ENCODE measurements at places on chromosomes 6 and 20. TPM values are rescaled to one million over a fixed set of nuclear protein-coding genes. Genes with fewer than 3 reads are reported as not detected.

FABP7 gene
- total RNA-seq = not detected

TMEM14A gene
- 19.2 TPM for total RNA-seq

BMP5 gene
- not detected for total RNA-seq

SMPDL3A gene
- total RNA-seq = 5.3 TPM

TUBB2B gene
- total RNA-seq = 3.4 TPM

RIPPLY2 gene
- total RNA-seq = 0.19 TPM

ELOVL4 gene
- 0.63 TPM for total RNA-seq

CYP24A1 gene
- total RNA-seq = not detected

UST gene
- 0.16 TPM for total RNA-seq

KHDC1L gene
- total RNA-seq = not detected

EMILIN3 gene
- total RNA-seq = 0.06 TPM

GID8 gene
- 29.8 TPM for total RNA-seq

GTSF1L gene
- total RNA-seq = not detected

NXT1 gene
- total RNA-seq = 22.5 TPM

MEI4 gene
- total RNA-seq = under 0.01 TPM

ACAT2 gene
- 58.8 TPM for total RNA-seq

RGS17 gene
- total RNA-seq = 0.65 TPM

SLC32A1 gene
- total RNA-seq = not detected

DCDC2 gene
- under 0.01 TPM for total RNA-seq

HDGFL1 gene
- total RNA-seq = not detected

WFDC12 gene
- not detected for total RNA-seq

EPM2A gene
- 7.0 TPM for total RNA-seq

THBD gene
- 42.2 TPM for total RNA-seq

Measured in bladder microvascular endothelial cell (primary cell).